ENCODE measurements at places on chromosomes 1 and 21. TPM values are rescaled to one million over a fixed set of nuclear protein-coding genes. Genes with fewer than 3 reads are reported as not detected.

DNA sequence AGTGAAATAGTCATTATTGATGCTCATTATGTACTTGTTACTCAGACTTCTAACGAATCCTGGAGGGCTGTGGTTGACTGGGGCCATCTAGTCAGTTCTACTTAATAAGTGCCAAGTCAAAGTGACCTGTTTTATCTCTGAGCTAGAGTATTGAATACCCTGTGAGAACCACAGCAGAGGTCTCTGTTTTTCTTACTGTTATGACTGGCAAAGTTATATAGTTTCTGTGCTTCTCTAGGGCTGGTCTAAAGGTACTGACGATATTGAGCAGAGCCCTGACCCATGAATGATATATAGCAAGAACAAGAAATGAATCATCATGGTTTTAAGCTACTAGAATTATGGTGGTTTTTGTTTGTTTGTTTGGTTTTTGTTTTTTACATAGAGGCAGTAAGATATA is 555.8 kb downstream of the PLA2G4A start:
- H3K4me3 ChIP-seq = no peak overlapping the region
- no peaks in the 10 kb centered on the region for H3K27me3 ChIP-seq
- no peaks in the 10 kb centered on the region for H3K36me3 ChIP-seq
- H3K4me1 ChIP-seq = no peaks in the 10 kb centered on the region
- H3K27ac ChIP-seq = no peak overlapping the region

Gene TTLL7
- total RNA-seq = 6.8 TPM

- H3K27me3 ChIP-seq = no peaks in the 10 kb centered on the region
- DNase-seq = no peak
- no peaks in the 10 kb centered on the region for H3K4me1 ChIP-seq
- no peak overlapping the region for H3K4me3 ChIP-seq
Measured at GRCh38 chr1:221793439-221794078, 51.7 kb upstream of the DUSP10 start.

GRCh38 chr1:242019018-242019417 is 20.1 kb upstream of the MAP1LC3C start:
- DNase-seq = no peak
- no peak overlapping the region for H3K27ac ChIP-seq
- no peaks in the 10 kb centered on the region for H3K4me1 ChIP-seq
- H3K4me3 ChIP-seq = peak overlapping the region; percentile 55
- no peaks in the 10 kb centered on the region for H3K36me3 ChIP-seq
- no peaks in the 10 kb centered on the region for H3K27me3 ChIP-seq
